Activated T-helper 17 cell treated with anti-CD3 and anti-CD28 coated beads, Interleukin-2, amount 50 U/mL, for 72 hours (primary cell): ENCODE measurements at places on chromosomes 7 and 10. TPM values are rescaled to one million over a fixed set of nuclear protein-coding genes. Genes with fewer than 3 reads are reported as not detected.
A peak's percentile ranks its signal among the peaks of the same experiment; 100 is the strongest.

DNA sequence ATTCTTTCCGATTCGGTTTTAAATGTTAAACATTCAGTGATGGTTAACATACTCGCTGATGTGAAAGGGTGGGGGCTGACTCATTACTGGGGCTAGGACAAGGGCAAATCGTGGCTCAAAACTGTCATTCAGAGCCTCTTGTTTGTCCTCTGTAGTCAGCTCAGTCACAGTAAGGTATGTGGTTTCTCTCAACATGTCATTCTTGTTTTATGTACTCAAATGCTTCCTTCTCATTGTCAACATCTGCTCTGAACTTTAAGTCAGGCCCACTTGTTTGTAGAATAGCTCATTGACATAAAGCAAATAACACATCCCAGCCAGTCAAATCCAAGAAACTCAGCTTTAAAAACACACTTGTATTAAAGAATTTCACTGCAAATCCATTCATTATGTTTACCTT is 7.3 kb downstream of the SLC16A9 start:
- ATAC-seq: peak; percentile 59

DNA sequence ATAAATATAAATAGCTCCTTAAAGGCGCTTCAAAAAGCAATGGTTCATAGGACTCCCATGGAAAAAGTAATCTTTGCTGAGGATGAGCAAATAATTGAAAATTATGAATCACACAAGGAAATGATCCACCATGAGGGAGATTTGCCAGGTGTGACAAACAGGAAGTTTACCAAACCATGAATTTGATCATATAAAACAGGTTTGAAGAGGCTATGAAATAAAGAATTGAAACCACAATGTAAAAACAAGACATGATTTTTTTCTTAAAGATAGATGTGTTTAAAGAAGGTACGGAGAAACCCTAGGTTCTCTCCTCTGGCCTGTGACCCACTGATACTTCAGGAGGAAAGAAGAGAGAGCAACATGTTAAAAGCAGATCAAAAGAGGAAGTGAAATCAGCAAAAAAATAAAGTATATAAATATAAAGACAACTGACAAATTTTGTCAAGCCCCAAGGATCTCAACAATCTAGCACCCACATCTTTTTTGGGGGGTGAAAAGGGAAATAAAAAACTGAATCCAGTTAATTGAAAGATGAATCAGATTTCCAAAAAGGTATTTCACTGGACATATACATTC is 111.3 kb upstream of the ASAH2 start:
- ATAC-seq: no peak

- ATAC-seq: peak; percentile 76
Observed at GRCh38 chr10:72802763-72803505, 90.6 kb upstream of the OIT3 start.

- peak; percentile 58 for ATAC-seq
Observed at GRCh38 chr7:34823650-34824258, 165.7 kb downstream of the NPSR1 start.

DNA sequence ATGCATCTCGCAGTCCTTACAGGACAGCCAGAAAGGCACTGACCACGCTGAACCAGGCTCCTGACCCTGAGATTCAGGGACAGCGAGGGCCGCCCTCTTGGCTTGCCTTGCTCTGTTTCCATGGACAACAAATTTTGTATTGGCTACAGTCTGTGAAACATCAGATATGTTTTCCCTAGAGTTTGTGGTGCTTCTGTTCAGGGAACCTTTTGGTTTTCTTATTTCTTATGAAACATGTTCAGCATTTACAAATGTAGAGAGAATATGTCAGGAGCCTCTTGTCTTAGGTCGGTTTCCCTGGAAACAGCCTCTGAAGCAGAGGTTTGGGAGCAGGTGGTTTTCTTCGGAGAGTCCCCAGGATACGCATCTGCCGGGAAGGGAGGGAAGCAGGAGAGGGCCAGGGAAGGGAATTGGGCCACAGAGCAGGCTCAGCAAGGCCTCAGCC is 260.1 kb downstream of the CCDC3 start:
- ATAC-seq: no peak

- ATAC-seq: no peak
Observed at GRCh38 chr10:1372212-1372611, 316.0 kb downstream of the WDR37 start.

- no peak for ATAC-seq
Observed at GRCh38 chr7:23449941-23450340, 20.4 kb downstream of the IGF2BP3 start.

DNA sequence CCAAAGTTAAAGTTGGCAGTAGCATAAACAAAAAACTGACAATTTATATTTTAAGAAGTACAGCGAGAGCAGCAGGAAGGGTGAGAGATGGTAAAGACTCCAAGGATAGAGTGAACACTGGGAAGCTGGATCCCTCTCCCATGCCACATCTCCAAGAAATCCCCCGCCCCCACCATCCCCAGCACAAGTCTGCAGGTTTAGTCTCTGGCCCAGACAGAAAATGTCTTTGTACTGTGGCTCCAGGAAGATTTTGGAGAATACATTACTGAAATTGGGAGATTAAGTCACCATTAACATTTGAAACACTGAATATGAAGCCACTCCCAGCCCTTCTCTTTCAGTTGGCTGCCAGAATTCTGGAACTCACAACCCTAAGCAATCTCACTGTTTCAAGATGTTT is 140.3 kb downstream of the MACC1 start:
- no peak for ATAC-seq

- peak; percentile 66 for ATAC-seq
Observed at GRCh38 chr7:24936121-24936824, 43.7 kb downstream of the OSBPL3 start.

DNA sequence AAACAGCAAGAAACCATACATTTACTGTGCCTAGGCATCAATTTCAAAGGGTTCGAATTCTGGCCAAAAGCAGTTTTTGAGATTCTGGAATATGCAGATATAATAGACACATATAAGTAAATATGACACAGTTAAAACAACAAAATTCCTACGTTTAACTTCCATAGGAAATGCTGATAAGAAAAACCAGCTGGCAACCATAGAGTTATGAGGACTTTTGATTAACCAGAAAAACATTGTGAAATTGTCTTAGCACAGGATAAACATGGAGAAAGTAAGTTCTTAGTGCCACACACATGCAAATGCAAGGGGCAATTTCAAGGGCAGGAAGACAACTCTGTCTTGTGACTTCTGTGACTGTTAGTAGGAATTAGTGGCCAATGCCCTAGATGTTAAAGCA is 702.1 kb downstream of the TNS3 start:
- ATAC-seq: no peak

GRCh38 chr10:74332398-74332797 is 181.4 kb downstream of the ADK start:
- no peak for ATAC-seq

GRCh38 chr10:123119081-123119480 is 16.7 kb upstream of the HMX3 start:
- ATAC-seq: no peak

GRCh38 chr7:116888895-116889294 is 26.5 kb downstream of the CAPZA2 start:
- ATAC-seq: no peak

GRCh38 chr10:44422570-44423101 is 37.7 kb upstream of the CXCL12 start:
- no peak for ATAC-seq

DNA sequence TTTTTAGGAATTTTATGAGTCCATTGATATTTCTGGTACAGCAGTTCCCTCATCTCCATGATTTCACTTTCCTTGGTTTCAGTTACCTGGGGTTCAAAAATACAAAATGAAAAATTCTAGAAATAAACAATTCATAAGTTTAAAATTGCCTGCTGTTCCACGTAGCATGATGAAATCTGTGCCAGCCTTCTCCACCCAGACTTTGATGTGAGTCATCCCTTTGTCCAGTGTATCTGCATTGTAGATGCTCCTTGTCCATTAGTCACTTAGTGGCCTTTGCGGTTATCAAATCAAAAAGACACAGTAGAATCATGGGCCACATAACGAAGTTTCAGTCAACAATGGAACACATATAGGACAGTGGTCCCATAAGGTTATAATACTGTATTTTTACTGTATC is 286.9 kb downstream of the PTEN start:
- ATAC-seq: no peak

DNA sequence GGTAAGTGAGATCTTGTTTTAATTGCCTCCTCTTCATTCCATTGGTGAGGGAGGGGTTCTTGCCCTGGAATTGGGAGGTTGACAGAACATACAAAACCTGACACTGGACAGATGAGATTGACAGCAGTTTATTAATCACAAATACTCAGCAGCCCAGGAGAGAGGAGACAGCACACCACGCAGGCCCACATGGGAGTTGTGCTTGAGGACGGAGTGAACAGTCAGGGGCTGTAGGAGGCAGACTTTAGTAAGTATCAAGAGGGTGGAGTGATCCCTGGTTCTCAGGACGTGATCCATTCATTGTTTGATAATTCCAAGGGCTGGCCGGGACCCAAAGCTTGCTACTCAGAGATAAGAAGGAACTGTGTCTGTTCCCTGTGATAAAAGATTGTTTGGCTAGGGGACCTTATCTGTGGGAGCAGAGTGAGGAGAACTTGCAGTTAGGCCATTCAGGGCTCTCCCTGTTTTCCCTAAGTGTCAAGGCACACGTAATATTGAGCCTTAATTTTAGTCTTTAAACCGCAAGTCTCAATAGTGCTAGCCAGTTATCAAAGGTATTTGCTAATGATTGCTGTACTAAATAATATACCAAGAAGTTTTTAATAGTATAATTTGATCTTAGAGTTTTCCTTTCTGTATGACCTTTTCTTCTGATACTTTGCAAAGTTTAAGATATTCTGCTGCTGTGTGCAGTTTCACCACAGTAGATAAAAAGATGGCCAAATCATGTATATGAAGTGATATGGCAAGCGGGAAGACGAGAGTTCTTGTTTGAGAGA is 14.5 kb downstream of the CAPZA2 start:
- no peak for ATAC-seq

DNA sequence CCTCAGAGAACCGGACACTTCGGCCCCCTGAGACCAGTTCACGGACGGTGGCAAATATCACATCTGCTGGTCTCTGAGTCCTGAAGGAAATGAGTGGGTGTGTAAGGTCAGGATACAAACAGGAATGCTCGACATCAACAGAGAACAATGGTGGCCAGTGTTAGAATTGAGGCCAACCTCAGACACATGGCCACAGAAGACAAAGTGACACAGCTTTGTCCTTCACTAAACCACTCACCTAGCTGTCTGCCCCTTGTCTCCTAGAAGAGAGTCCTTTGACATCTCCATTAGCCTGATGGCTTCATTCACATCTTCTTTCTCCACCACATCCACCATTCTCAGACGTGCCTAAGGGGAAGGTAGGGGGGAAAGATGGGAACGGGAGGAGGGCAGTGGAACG is 4.3 kb downstream of the COPS6 start:
- no peak for ATAC-seq

- no peak for ATAC-seq
Observed at GRCh38 chr10:74174521-74174920, 23.5 kb downstream of the ADK start.

DNA sequence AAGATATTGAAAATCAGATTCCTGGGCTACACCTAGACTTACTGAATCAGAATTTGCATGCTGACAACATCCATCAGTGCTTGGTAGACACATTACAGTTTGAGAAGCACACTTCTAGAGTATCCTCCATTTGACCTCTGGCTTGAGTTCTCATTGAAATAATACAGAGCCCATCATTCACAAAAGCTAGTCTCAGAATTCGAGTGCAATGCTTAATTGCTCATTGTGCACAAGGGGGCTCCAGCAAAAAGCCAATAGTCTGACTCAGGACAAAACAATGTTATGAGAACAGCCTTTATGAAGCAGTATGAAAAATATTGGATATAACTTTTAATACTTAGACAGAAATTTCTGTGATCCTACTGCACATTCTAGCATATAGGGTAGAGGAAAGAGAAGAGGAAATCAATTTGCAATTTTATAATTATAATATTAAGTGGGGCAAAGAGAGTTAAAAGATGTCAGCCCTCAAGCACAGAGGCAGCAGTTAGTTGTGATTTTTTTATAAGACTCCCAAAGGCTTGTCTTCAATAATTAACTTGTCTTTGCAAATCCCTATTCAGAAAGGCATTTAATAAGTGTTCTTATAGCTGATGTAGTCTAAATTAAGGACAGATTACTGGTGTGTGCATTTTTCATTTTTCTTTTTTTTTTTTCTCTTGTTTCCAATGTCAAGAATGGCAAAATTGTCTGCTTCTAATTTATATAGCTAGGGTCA is 105.8 kb upstream of the ANK3 start:
- peak; percentile 12 for ATAC-seq

DNA sequence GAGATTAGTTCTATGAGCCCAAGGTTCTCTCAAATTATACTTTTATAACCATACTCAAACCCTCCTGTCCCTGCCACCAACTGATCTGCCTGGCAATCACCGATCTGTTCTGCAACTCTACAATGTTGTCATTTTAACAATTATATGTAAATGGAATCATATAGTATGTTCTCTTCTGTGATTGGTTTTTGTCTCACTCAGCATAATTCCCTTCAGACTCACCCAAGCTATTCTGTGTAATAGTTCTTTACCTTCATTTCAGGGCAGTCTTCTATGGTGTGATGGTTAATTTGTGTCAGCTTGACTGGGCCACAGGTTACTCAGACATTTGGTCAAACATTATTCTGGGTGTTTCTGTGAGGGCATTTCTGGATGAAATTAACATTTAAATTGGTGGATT is 181.9 kb upstream of the CXCL12 start:
- no peak for ATAC-seq

DNA sequence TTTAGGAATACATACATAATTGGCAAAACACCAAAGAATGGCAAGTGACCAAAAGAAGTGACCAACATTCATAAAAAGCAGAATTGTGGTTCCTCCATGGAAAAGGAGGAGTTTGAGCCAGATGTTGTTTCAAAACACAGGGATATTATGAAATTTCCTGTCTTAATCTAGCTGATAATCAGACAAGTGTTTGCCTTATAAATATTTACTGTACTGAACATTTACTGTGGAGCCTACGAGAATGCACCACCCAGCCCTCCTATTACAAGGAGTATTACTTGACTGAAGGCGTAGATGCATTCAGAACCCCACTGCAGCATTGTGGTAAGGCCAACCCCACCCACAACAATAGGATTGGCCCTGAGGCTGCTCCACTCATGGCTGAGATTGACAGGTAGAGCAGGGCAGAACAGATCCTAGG is 118.9 kb downstream of the AKR1D1 start:
- ATAC-seq: no peak

Gene NKX1-2
- not detected for total RNA-seq

Gene CLRN3
- not detected for total RNA-seq

Gene GPR146
- total RNA-seq: 14.9 TPM

Gene CABCOCO1
- not detected for total RNA-seq

Gene RADIL
- total RNA-seq: 0.56 TPM

Gene FAM241B
- total RNA-seq: 9.4 TPM

Gene LRMDA
- not detected for total RNA-seq

Gene FFAR4
- not detected for total RNA-seq

Gene GRIFIN
- not detected for total RNA-seq

Gene FAM25A
- not detected for total RNA-seq

Gene OR6V1
- not detected for total RNA-seq

Gene FAM221A
- 8.3 TPM for total RNA-seq

Gene DENND10
- 32.0 TPM for total RNA-seq
